ENCODE measurements at places on chromosomes 1 and 21. TPM values are rescaled to one million over a fixed set of nuclear protein-coding genes. Genes with fewer than 3 reads are reported as not detected.

ALX3 gene
- total RNA-seq = not detected

SGIP1 gene
- total RNA-seq = not detected

LCE1C gene
- total RNA-seq = not detected

ITLN1 gene
- total RNA-seq = not detected

F13B gene
- total RNA-seq = not detected

NLRP3 gene
- total RNA-seq = 5.4 TPM

FALEC gene
- total RNA-seq = 0.40 TPM

NUF2 gene
- total RNA-seq = 4.9 TPM

SYT11 gene
- total RNA-seq = 4.6 TPM

DENND2D gene
- 134 TPM for total RNA-seq

PLPPR5 gene
- total RNA-seq = not detected

HEYL gene
- total RNA-seq = 0.05 TPM

CFHR1 gene
- 0.26 TPM for total RNA-seq

TRPM2 gene
- 0.95 TPM for total RNA-seq

KRTAP7-1 gene
- total RNA-seq = not detected

ZNF697 gene
- 0.49 TPM for total RNA-seq

CBR3 gene
- 7.6 TPM for total RNA-seq

DNA sequence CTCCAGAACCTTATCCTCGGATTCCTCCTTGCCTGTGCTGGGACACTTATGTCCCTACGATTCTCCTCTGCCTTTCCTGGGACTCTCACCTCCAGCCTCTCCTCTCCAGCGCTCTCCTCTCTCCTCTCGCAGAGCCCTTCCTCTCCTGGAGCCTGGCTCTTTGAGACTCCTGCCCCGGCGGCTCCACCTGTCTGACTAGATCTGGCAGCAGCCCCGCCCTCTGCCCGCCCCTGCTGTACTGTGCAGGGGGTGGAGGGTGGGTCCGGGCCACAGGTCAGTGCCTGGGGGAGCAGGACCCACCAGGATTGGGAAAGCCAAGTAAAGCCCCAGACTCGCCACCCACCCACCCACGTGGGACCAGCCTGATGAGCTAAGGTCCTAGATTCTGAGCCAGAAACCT lies 1.6 kb downstream of the ELOVL1 start:
- DNase-seq = no peak

GRCh38 chr1:101330427-101331130 lies 93.8 kb downstream of the S1PR1 start:
- no peak for DNase-seq

DNA sequence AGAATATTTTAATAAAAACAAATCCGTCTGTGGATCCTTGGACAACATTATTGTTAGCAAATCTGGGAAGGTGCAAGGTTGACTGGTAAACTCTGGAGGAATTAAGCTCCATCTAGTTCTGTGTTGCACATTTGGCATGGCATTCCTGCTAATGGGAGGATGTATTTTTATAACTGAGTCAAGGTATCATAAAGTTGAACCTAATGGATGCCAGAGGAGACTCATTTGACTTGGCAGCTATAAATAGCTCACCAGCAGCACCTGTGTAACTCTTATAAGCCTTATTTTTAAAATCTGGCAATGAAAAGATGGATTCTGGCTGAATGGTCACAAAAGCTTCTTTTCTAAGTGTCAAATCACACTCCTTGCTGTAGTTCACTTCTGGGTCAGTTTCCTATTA lies 118.5 kb upstream of the ADAMTS5 start:
- DNase-seq = no peak

GRCh38 chr1:11320153-11320936 lies 47.3 kb downstream of the UBIAD1 start:
- peak; percentile 27 for DNase-seq

DNA sequence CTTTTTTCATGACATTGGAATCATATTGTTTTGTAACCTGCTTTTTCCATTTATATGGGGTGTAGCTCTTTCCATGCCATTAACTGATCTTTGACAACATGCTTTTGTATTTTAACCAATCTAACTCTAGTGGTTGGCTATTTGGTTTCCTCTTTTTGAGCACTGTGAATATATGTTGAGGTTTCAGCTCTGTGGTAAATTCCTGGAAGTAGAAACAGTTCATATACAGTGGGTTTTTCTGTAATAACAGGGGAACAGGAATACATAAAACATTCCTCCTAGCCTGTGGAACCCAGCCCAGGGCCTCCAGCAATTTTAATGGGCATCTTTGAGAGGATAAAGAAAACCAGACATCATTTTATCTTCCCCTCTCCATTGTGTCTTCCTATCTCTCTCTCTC lies 17.4 kb downstream of the AZIN2 start:
- no peak for DNase-seq

- DNase-seq = no peak
Measured at GRCh38 chr1:22665752-22666151, 12.7 kb downstream of the C1QB start.

DNA sequence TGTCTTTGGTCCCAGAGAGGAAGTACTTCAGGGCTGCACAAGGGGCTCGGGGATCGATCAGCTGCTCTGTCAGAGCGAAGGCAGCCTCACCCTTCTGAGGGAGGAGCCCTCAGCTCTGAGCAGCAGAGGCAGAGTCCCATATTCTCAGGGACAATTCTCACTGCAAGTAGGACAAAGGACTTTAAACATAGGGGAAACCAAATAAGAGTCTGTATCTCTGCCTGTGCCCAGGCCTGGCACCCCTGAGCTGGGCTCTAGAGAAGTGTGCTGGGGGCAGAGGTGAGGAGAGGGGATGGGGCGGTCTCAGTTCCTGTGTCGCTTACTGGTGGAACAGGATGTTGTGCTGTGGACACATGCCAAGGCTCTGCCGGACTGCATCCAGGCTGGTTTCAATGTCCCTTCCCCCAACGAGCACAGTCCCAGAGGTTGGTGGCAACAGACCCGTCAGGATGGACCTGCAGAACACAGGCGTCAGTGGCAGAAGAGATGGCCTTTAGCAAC lies 76.6 kb downstream of the ABCA4 start:
- DNase-seq = no peak

DNA sequence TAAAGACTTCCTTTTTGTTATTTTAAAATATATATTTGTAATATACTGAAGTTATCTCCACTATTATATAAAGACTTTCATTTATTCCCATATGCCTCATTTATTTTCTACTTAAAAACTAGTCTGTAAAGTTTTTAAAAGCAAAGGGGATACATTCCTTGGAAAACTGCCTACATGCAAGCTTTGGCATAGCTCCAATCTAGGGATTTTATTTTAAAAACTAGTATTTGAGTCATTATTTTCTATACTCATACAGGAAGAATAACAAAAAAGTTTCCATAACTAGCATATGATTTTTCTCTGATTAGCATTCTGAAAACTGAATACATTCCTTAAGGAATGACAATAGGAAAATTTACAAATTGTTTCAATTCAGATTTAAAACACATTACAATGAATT lies 88.9 kb downstream of the COL24A1 start:
- no peak for DNase-seq

- DNase-seq = no peak
Measured at GRCh38 chr1:77487631-77488030, 194.8 kb downstream of the ZZZ3 start.

DNA sequence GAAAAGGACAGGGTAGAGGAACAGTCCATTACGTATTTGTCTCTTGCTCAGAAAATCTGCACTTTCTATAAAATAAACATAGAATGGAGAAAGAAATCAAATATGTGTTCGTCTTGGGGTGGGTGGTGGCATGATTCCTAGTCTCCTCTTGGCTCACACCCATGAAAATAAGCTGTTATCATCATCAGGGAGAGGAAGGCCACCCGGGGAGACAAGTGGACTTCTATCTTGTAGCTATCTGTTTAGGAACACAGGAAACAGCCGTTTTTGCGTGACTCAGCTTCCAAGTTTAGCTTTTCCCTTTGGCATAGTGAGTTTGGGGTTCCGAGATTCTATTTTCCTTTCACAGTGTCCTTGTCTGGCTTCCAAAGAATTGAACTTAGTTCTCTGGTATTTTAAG lies 622.3 kb downstream of the PTPRU start:
- no peak for DNase-seq

DNA sequence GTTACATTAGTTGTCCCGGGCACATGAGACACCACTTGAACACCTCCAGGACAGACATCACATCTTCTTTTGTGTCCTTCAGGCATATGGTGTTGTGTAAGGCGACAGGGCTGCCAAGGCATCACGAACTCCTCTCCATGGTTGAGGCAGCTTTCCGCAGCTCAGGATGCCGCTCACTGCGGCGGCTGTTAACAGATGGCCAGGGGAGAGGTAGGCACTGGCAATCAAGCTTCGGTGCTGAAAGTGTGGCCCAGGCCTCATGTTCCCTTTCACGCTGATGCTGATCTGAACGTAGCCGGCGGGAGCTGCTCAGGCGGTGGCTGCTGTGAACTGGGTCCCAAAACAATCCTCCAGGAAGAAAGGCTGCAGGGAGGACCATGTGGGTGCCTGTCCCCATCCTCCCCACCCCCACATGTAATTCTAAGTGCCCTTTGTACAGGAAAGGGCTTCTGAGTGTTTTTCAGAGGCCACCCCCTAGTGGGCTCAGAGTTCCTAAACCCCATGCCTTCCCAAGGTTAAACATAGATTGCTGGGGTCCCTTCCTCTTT lies 287.1 kb upstream of the AJAP1 start:
- DNase-seq = no peak

DNA sequence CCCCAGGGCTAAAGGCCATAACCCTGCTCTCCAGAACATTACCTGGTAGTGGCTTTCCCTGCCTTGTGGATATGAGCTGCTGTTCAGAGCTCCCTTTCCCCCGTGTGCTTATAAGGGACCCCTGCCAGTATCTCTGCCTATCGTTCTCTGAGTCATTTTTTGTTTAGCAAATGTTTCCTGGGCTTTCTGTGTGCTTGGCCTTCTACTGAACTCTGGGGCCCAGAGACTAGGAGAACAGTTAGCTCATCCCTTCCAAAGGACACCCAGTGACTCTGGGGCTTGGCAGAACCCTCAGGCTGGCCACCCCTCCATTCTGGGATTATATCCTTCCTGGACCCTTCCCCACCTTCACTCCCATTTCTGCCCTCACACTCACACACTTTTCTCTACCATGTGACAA lies 80.8 kb upstream of the POU3F1 start:
- no peak for DNase-seq

DNA sequence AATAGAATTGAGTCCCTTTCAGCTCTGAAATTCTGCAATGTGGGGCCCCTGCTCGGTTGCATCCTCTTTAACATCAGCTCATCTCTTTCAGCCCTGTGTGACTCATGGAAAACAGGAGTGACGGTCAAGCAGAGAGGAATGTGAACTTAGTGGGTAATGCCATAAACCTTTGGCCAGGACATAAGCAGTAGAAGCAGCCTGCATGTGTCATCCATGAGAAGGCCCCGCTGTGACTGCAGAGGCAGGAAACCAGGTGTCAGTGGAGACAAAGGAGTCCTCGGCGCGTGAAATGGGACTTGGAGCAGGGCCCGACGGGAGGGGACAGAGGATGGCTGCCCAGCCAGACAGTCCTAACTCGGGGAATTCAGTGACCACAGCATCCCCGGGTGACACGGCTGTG lies 21.1 kb upstream of the EPHB2 start:
- DNase-seq = no peak

DNA sequence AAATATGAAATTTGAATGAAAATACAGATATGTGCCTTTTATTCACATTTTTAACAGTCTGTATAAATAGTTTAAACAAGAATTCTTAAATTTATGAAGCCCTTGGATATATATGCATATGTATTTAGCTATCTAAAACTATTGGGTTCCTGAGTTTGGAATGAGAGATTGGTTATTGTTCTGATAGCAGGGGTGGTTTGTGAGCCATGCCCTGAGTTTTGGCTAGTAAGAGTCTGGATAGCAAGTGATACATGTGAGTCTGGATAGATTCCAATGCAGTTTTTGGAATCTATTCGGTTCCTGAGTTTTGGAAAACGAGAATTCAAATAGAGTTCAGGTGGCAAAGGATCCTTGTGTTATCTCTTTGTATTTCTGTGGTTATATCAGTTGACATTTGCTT lies 2.8 kb downstream of the MAN1A2 start:
- no peak for DNase-seq

- DNase-seq = no peak
Measured at GRCh38 chr1:172938681-172939080, 112.1 kb downstream of the TNFSF18 start.

GRCh38 chr1:160726114-160726497 lies 12.9 kb upstream of the SLAMF7 start:
- no peak for DNase-seq

GRCh38 chr1:186904361-186904760 lies 75.6 kb downstream of the PLA2G4A start:
- no peak for DNase-seq

DNA sequence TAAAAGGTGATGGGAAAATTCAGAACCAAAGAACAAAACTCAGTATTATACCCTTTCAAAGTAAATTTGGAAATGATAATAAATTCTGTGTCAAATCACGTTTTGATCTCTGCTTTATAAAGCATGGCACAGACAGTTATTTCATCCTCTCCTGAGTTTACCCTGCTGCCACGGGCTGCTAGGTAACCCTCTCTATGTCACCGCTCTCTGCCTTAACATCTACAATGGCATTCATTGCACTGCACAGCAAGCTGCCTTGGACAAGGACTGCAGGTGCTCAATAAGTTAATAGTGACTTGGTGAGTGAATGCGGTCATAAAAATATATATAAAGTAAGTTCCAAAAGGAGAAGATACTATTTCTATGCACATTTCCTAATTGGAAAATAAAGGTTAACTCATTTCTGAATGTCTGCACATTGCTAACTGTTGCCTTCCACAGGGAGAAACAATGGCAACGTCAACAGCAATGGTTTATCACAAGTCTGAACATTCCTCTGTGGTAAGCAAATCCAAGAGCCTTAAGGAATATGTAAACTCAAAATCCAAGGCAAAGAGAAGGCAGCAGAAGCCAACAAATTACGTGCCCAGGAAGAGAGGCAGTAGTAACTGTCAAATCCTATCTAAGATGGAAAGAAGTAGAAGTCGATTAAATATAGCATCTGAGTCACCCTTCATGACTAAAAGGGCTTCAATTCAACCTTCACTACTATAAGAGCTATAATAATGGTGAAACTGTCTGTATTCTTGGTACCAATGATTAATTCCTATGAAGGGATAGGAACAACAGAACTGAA lies 19.4 kb downstream of the FYB2 start:
- DNase-seq = no peak

- no peak for DNase-seq
Measured at GRCh38 chr1:11502516-11502915, 23.6 kb downstream of the DISP3 start.

DNA sequence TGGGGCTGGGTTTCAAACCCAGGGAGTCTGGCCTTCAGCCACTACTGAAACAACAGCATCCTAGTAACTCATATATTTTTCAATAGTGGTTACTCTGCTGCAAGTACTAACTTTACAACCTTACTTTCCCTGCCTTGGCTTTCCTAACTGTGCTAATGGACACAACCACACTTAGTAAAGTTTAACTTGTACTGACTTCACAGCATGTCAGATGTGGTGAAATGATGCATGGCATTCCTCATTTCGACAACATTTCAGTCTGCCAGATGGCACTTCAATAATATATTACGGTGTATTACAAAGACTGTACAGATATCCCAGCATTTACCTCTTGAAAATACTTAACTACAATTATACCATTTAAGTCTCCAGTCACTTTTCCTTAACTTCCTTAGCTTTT lies 27.8 kb downstream of the LRRC7 start:
- no peak for DNase-seq
